ENCODE measurements at places on chromosomes 7 and 10.

DNA sequence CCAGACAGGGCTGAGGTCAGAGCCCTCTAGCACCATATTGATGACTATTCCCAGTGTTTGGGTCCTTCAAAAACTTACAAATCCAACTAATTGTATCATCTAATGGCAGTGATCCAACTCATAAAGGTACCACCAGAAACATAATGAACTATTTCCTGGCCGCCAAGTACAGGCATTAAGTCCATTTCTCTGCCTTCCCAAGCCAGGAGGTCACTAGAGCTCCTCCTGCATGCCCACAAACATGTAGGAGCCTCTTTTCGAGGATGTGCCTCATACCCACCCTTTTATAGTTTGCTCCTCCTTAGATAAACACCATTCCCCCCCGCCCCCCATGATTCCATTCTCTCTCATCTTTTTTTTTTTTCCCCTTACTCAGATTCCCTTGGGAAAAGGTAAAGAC, 91.3 kb downstream of the CHN2 start:
- DNase-seq = no peak

- DNase-seq = no peak
These were observed 9.4 kb upstream of the PFKP start for GRCh38 chr10:3057946-3058345.

- DNase-seq = no peak
These were observed 8.9 kb downstream of the SLC25A28 start for GRCh38 chr10:99611326-99611725.

GRCh38 chr10:83469728-83470331, 669.5 kb upstream of the GHITM start:
- no peak for DNase-seq

GRCh38 chr7:128031901-128032604, 816 bp upstream of the LRRC4 start:
- peak; percentile 61 for DNase-seq

DNA sequence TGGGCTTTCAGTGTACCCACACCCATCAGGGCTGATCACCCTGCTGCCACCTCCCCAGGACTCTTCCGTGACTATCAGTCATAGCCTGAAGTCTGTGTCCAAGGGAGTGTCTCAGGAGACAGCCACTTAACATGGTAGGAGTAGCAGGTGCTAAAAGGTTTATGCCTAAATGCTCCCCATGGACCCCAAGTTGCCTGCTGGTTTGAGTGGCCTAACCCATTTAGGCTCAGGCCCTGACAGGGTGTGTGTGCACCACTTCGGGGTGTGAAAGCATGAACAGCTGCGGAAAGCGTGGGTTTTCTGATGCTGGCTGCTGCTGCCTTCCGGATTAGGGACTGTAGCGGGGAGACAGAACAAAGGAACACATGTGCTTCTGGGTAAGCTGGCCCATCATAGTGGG, 93.2 kb upstream of the SAMD8 start:
- no peak for DNase-seq

DNA sequence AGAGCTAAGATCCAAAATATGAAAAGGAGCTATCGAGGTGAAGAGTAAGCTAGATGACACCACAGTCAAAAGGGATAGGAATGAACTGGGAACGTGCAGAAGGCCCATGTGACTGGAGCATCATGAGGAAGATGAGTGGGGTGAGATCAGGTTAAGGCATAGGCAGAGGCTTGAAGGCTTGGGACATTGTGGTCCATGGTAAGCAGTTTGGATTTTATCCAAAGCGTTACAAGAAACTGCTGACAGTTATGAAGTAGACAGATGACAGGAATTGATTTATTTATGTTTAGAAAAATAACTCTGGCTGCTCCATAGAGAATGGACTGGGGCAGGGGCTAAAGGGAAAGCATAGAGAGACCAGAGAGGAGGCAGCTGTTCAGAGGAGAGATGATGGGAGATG, 18.1 kb upstream of the PANK1 start:
- no peak for DNase-seq

DNA sequence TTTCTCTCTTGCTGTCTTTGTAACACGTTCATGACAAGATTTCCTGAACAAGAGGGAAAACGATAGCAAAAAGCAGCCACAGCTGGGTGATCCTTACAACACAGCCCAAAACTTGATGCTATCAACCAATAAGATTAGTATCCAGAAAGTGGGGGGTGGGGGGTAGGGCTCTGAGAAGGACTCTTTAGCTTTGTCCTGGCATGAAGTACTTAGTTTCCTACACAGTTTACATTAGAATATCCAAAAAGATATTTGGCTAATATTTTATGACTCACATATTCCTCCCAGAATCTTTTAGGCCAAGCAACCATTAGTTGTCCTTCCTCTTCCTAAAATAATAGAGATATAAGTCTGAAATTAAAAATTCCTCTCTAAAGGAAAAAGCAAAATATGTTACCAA, 22.9 kb upstream of the LRRC17 start:
- no peak for DNase-seq

- DNase-seq = no peak
These were observed 41.5 kb downstream of the SMURF1 start for GRCh38 chr7:99102361-99102760.

- no peak for DNase-seq
These were observed 208.7 kb upstream of the POM121L12 start for GRCh38 chr7:52826515-52827265.

- DNase-seq = no peak
These were observed 59.5 kb upstream of the SRPK2 start for GRCh38 chr7:105448181-105448580.

GRCh38 chr10:97820096-97820704, 29.4 kb upstream of the GOLGA7B start:
- DNase-seq = no peak

- peak; percentile 88 for DNase-seq
These were observed 130.5 kb downstream of the CUX1 start for GRCh38 chr7:101947899-101948298.

DNA sequence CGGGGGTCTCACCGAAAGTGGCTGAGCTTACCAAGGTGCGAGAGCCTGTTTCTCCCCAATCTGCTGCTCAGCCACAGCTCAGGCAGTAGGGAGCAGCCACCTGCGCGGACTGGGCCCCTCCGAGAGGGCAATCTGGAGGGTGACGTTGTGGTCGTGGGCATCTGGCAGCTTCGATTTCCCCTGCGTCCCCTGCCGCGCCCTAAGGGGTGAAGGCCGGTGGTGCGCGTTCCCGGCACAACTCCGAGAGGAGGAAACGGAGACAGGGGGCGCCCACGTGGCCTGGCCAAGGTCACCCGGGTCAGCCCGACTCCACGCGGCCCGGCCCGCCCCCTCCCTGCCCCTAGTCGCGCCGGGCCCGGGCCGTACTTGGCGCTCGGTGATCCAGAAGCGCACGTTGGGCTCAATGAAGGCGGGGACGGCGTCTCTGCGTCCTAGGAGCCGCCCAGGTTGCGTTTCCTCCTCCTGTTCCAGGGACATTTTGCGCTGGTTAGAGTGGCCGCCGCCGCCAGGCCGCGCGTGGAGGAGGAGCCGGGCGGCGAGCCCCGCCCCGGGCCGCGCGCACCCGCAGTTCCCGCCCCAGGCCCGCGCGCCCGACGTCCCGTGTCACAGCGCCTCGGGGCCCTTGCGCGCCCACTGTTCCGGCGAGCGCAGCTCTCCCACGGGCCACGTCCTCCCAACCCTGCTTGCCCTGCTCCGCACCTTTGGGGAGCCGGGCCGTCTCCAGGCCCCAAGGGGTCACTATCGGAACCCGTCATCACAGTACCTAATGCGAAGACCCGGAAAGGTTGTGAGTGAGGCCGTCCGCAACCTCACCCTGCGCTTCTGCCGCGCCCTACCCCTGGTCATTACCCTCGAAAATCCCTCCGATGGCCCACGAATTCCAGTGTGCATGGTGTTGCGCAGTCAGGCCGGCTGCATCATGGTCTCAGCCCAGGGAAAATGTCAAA, at the start of gene SFXN4:
TSS of gene SFXN4 (minus strand) at position 544 of the 947 bp plus-strand sequence. CDS start at position 477, 67 bp downstream.
- DNase-seq = peak; percentile 89

DNA sequence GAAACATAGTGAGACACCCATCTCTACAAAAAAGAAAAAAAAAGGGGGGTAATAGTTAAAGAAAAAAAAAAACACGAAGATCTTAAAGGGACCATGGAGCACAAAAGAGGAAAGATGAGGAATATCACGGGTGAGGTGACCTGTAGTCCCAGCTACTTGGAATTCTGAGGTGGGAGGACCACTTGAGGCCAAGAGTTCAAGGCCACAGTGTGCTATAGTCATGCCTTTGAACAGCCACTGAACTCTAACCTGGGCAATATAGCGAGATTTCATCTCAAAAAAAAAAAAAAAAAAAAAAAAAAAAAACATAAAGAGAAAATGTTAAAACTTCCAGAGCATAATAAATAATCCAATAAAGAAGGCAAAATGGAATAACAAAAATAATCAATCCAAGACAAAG, 23.6 kb downstream of the AKR1D1 start:
- no peak for DNase-seq

DNA sequence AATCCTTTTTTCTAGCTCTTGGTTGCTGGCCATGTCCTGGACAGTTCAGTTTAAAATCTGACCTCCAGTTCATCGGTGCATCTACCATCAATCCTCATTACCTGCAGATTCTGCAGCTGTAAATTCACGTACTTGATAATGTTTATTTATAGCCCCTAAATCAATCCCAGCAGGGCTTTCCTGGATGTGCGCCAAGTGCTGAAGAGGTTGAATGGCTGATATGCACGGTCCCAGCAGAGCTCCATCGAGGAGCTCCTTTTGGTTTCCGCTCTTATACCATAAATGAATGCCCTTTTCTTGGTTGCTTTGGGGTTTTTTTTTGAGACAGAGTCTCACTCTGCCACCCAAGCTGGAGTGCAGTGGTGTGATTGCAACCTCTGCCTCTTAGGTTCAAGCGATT, 91.2 kb upstream of the CCZ1B start:
- DNase-seq = peak; percentile 62

DNA sequence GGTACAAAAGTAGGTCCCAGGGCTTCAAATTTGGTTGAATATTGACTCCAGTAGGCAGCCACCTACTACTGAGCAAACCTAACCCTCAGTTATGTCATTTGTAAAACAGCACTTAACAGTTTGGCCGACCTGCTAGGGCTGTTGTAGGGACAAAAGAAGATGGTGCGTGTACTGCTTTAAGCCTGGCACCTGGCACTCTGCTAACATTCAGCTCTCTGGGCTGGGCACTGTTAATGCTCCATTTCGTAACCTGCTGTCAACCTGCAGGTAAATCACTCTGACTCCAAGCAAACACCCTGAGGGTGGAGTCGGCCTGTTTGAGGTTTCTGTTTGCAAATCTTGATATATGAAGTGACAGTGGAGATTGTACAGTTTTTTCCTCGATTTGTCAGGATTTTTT, 7.2 kb downstream of the ZKSCAN1 start:
- DNase-seq = no peak

DNA sequence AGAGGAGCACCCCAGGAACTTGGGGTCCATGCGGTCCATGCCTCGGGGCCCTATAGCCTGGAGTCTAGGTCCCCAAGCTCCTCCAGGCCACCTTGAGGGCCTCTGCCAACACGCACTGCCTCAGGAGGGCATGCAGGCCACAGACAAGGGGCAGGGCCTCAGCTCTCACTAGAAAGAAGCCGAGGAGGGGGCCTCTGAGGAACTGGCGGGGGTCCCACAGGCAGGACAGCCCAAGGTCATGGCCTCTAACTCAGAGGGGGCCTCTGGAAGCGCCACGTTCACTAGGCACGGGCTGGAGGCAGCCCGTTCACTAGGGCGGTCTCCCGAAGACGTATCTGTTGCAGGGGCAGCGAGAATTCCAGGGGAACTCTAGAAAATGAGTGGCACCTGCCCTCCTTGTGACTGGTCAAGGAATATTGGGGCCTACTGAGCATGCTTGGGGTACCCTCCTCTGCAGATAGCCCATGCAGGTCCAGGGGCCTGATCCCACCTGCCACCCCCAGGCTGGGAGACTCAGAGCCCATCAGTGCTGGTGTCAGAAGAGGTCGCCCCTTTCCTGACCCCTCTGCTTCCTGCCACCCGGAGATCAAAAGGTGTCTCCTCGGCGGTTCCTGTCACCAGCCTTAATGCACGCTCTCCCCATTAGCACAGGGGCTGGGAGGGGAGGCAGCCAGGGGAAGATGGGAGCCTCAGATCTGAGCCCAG, 86.7 kb upstream of the RET start:
- no peak for DNase-seq

DNA sequence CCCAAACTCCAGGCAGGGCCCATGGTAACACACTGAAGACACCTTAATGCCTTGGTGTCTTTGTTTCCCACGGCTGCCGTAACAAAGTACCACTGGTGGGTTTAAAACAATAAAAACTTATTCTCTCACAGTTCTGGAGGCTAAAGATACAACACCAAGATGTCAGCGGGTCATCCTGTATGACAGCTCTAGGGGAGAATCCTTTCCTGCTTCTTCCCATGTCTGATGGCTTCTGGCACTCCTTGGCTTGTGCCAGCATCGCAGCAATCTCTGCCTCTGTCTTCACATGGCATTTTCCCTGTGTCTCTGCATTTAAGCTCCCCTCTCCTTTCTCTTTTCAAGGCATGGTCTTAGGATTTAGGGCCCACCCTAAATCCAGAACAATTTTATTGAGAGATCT, 33.1 kb downstream of the PRSS2 start:
- DNase-seq = no peak

DNA sequence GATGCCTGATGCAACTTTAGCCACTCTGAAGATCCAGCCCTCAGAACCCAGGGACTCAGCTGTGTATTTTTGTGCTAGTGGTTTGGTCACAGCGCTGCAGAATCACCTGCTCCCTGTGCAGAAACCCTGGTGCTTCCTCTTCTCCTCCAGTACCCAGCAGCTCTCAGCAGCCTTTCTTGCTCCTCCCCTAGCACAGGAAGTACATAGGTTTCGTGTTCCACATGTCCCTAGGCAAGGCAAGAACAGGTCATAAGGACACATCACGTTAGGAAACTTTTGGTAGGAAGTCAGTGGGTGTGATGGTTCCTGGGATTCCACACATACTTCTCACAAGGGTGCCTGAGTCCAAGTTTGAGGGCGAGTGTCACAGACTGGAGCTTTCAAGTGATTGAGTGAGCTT, 167.9 kb upstream of the PRSS1 start:
- DNase-seq = no peak

DNA sequence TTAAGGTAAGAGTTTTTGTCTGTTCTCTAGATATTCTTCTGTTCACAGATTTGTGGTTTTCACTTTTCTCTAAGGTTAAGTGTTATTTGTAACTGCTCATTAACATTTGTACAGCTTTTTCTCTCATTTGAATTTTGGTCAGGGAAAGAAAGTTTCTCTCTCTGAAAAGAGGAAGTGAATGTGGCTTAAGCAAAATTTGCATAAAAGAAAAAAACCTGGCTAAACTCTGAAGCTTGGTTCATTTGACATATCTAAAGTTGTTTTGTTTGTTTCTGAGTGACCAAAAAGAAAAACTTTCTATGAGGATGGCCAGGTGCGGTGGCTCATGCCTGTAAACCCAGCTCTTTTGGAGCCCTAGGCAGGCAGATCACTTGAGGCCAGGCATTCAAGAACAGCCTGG, 22.0 kb upstream of the SLC26A4 start:
- no peak for DNase-seq

DNA sequence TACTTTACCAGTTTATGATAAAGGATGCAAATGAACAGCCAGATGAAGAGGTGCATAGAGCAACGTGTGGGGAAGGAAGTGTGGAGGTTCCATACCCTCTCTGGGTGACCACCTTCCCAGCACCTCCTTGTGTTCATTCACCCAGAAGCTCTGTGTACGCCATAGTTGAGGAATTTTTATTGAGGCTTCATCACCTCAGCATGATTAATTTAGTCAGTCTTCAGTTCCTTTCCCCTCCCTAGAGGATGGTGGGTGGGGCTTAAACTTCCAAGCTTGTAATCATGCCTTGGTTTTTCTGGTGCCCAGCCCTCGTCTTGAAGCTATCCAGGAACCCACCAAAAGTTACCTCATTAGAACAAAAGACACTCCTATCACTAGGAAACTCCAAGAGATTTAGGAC, 162.7 kb downstream of the PLCE1 start:
- no peak for DNase-seq

- DNase-seq = peak; percentile 67
These were observed 627 bp upstream of the FLNC start for GRCh38 chr7:128829391-128830166.

All from Right ventricle myocardium superior (tissue), 1 donor.